Ecto neural progenitor cell (in vitro differentiated cells): ENCODE measurements at places on chromosomes 13 and 19.

DNA sequence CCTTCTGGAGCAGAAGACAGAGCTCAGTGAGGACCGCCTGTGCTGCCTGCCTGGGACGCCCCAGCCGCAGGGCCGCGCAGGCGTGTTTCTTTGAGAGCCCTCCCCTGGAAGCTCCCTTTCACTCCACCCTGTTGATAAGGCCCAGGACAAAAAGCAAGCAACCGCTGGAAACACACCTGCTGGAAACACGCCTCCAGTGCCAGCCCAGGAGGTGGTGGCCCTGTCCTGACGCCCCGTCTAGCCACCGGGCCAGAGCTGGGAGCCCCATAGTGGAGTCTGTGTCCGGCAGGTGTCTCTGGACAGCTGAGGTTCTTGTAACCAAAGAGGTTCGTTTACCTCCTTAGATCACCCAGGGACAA, 173.8 kb downstream of the KATNAL1 start:
- no peak for DNase-seq

- no peak for DNase-seq
These were observed 215.9 kb upstream of the SOX21 start for GRCh38 chr13:94928127-94928775.

GRCh38 chr19:4414800-4415321, 12.4 kb downstream of the CHAF1A start:
- DNase-seq = peak; percentile 76

DNA sequence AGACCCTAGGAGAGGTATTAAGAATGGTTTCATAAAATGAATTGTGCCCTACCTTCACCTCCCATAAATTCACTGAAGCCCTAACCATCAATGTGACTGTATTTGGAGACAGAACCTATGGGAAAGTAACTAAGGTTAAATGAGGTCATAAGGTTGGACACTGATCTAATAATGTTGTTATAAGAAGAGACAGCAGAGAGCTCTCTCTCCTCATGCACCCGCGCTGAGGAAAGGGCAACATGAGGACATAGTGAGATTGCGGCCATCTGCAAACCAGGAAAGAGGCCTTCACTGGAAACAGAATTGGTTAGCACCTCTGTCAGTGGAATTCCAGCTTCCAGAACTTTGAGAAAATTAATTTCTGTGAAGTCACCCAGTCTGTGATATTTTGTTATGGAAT, 1396.1 kb upstream of the MIR17HG start:
- DNase-seq = no peak

- DNase-seq = no peak
These were observed 9.9 kb upstream of the MEX3D start for GRCh38 chr19:1577929-1578618.

DNA sequence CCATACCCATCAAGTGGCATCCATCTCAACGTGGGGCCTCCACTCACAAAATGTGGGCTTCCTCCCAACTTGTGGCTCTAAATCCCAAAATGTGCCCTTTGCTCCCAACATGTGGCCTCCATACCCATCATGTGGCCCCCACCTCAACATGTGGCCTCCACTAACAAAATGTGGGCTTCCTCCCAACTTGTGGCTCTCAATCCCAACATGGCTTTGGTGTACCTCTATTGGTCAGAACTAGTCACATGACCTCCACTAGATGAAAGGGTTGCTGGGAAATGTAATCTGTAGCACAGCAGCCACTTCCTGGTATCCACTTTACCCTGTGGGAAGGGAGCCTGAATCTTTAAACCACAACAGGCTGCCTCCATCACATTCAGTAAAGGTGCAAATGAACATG, 10.1 kb upstream of the ACER1 start:
- DNase-seq = no peak

GRCh38 chr19:32105527-32106310, 239.7 kb upstream of the ZNF507 start:
- no peak for DNase-seq

DNA sequence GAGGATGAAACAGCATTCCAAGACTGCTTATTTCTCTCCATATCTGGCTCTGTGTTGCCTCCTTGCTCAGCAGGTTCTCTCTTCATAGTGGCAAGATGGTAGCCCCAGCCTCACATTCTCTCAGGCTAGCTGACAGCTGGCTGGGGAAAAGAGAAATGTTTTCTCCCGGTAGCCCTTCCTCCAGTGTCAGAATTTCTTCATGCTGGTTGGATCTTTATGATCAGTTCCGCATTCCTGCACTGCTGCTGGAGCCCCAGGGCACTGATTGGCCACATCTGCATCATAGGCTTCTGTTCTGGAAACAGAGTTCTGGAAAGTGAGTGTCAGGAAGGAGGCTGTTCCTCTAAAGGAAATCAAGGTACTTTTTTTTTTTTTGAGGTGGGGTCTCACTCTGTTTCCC, 24.6 kb downstream of the POP4 start:
- no peak for DNase-seq

GRCh38 chr13:114303700-114304327, 10.5 kb upstream of the CHAMP1 start:
- no peak for DNase-seq

DNA sequence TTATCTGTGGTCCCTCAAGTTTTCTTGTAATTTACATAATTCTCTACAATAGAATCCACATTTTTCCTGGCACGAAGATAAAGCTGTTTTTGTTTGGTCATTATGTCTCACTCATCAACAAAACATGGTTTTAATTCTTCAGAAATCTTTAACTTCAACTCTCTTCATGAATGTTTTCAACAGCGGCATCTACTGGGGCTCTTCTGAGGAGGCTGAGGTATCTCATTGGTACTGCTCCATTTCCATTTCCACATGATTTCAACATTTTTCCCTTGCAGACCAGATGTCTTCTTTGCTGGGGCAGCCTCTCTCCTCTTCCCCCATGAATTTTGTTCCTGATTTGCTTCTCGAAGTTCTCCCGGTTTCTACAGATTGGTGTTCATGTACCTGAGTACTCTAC, 5.8 kb upstream of the KBTBD7 start:
- DNase-seq = no peak

GRCh38 chr13:50053844-50054243, 38.6 kb downstream of the KCNRG start:
- DNase-seq = no peak

DNA sequence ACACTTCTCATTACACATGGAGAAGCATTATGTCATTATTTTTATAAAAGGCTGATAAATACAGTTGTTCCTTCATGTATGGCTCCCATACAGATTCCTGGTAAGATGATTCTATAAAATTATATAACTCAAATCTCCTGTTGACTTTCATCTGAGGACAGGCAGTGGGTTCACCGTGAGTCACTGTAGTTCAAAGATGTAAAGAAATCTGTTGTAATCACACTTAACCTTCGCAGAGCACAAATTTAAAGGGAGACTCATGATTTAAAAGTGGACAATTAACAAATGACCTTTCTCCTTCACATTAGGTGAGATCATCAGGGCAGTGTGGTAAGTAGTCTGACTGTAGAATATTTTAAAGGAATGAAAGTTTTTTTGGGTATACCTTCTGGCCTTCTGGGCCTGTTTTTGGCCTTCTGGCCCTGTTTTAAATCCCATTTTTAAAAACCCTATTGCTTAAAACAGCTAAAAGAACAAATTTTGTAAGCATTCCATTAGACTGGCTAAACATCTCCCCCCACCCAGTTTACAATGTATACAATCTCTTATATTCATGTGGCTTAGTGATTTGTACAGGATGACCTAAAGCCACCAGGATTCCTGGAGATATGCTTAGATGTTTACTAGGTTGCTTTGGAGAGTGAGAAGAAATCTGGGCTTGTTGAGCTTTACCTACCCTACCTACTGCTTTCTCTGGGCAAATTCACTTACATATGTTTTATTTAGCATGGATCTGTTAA, 171.2 kb downstream of the ITGBL1 start:
- DNase-seq = no peak

GRCh38 chr19:18408053-18408476, 10.6 kb upstream of the LRRC25 start:
- DNase-seq = no peak

GRCh38 chr19:4795400-4795799, 3.9 kb downstream of the FEM1A start:
- DNase-seq = no peak

GRCh38 chr13:50228527-50228926, 213.3 kb downstream of the KCNRG start:
- no peak for DNase-seq
